Stimulated activated CD4-positive, alpha-beta T cell treated with anti-CD3 and anti-CD28 coated beads, Interleukin-2, amount 100 ng/mL, for 24 hours (primary cell): ENCODE measurements at places on chromosomes 11 and 22.
A peak's percentile ranks its signal among the peaks of the same experiment; 100 is the strongest.

DNA sequence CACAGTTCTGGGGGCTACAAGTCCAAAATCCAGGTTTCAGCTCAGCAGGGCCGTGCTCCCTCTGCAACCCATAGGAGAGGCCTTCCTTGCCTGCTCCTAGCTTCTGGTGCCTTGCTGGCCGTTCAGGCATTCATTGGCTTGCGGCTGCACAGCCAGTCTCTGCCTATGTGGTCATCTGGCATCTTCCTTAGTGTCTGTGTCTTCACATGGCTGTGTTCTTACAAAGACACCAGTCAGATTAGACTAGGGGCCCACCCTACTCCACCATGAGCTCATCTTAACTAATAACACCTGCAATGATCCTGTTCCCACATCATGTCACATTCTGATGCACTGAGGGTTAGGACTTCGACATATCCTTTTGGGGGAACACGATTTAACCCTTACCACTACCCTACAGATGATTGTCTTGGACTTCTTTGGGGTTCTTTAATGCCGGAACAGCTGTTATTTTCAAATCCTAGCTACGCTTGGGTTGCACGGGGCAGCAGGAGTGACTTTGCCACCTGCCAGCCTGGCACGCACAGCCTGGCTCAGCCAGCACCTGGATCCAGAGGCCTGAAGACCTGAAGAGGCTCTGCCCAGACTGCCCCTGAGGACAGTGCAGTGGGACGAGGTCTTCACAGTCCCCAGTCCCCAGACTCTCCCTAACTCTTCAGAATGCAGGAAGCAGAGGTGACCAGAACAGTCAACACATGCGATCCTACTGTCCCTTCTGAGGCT is 7.7 kb upstream of the NEAT1 start:
- no peak for DNase-seq

DNA sequence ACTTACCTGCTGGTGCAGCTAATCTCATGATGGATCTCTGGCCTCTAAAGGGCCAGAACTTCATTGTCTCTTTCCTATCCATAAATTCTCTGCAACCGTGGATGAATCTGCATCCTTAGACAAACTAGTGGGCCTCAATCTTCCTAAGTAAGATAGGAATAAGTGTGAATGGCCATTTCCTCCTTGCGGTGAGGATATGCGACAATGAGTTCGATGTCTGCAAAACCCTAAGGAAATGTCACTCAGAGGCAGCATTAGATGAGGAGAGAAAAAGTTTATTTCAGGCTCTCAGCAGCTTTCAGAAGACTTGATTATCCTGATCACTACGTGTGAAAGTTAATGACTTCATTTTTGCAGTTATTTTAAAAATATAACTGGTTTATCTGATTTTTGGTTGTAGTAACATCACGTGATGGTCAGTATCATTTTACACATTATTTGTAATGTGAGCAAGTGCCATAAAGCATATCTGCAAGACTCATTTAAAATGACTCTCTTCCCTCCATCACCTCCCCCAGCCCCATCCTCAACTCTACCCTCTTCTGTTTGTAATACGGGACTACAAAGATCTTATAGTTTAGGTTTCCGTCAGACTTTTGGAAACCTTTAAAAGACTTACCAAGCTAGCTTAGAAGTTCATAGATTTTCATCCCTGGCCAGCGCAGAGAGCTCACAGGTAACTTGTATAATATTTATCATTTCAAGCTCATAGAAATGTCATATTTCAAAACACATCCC is 10.2 kb downstream of the GRAP2 start:
- DNase-seq, result no peak

DNA sequence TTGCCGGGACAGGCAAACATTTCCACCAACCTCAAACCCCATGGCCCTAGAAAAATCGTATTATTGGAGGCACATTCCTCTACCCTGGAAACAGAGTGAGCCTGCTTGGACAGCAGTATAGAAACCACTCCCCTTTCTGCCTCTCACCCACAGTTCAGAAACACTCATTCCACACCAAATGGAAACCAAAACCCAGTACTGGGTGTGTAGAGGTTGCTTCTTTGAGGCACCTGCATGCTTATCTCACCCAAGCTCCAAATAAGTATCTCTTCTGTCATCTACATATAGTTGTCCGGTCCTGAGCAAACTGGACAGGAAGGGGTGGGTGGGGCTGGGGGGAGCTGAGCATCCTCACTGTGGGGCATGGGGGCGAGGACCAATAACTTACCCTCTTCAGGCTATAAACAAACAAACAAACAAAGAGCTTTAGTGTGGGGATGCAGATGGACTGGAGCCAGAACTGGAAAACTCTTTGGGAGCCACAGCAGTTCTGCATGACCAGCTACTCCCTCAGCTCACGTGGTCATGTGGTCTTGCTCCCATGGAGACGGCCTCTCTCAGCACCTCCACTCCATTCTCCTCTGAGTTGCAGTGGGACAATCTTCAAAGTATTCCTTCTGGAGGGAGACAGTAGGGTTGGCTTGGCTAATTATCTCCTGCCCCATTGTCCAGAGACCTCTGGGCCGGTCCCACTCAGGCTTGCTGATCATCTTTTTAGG is 1.0 kb upstream of the PLAAT2 start:
- DNase-seq, result no peak

- no peak for DNase-seq
Measured at GRCh38 chr11:29231991-29232390, 784.8 kb downstream of the KCNA4 start.

DNA sequence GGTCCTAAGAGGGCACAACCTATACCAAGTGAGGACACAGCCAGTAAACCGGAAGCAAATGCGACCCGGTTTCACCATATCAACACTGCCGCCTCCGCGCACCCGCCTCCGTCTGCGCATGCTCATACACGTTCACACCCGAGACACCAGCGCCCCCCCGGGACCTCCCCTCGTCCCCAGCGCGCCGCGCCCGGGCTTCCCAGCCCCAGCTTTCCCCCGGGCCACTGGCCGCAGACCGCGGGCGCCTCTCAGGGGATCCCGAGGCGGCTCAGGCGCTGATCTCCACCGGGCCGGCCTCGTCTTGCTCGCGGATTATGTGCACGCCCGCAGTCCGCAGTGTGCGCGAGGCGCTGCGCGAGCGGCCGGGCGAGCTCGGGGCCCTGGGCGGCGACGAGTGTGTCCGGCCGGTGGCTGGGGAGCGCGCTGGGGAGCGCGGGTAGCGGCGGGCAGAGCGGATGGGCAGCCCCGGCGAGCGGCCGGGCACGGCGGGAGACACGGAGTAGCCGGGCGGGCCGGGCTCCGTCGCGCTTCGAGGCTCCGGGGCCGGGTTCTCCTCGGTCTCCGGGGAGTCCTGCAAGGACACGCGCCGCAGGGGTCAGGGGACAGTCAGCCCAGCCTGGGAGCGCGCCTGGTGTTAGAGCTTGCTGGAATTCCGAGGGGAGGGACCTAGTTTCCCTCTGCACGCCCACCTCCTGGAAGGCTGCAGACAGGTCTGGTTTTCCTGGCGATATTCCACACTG is 2.0 kb downstream of the HEPN1 start:
- peak; percentile 79 for DNase-seq

- no peak for DNase-seq
Measured at GRCh38 chr22:23197836-23198235, 17.5 kb downstream of the BCR start.

GRCh38 chr11:34161812-34162492 is 56.5 kb downstream of the NAT10 start:
- DNase-seq, result peak; percentile 28

DNA sequence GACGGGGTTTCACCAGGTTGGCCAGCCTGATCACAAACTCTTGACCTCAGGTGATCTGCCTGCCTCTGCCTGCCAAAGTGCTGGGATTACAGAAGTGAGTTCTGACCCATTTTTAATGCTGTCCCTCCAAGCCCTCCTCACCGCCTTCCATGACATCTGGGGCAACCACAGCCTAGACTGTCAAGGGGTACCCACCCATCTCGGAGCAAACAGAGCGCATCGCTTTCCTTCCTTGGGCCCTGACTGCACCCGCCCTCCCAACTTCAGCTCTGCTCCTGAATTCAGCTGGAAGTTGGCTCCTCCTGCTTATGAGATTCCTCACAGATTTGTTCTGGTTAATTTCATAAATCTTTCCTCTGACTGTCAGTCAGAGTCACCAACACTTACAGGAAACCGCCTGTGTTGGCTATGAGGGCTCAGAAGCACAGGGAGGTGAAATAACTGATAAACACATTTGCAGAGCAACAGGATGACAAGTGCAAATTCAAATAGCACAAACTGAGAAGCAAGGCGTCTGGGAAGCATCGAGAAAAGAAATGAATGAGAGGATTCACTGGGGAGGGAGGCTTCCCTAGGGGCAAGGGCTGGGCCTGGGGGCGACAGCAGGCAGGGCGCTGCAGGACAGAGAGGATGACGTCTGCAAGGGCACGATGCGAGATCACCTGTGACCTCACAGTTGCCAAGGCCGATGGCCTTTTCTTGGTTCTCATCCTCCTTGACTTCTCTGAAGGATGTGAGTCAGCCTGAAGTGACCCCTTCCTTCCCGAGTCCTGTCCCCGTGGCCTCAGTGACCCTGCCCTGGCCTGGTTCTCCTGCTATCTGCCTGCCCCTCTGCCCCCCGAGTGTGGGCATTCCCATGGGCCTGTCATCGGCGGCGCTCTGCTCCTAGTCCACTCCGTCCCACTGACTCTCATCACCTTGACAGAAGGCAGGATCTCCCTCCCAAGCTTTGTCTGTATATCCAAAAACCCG is 6.1 kb downstream of the IFT27 start:
- no peak for DNase-seq
